ENCODE measurements at places on chromosomes 16 and 17.

GRCh38 chr17:28716740-28717577 lies 709 bp downstream of the RAB34 start:
- peak; percentile 55 for DNase-seq

GRCh38 chr16:86505185-86505898 lies 5.0 kb upstream of the FOXF1 start:
- DNase-seq: no peak

DNA sequence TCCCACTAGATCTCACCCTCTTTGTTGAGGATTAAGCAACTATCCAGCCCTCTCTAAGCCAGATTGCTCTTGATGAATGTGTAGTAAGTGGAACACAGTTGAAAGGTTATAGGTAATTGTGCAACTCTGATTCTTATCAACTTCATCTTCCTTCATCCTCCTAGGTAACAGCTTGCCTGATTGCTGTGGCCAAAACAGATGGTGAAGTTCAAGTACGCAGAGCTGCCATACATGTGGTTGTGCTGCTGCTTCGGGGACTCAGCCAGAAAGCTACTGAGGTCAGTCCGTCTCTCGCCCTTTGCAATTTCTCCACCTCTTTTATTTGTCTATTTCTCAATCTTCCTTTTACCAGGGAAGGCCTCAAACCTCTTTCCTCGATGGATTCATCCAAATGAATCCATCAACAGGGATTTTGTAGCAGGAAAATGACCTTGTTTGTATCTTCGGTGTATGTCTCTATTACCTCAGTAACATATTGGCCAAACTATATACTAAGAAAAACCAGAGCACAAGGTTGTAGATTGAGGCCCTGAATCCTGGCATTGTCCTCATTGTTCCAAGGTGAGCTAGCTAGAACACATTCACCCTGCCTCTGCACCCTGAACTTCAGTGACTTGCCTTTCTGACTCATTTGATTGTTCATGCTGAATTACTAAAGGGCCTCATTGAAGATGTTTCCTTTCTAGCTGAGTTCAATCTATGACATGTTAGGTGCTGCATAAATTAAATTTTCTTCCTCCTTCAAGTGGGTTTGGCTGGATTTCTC lies 65.1 kb upstream of the HAS3 start:
- DNase-seq: no peak

DNA sequence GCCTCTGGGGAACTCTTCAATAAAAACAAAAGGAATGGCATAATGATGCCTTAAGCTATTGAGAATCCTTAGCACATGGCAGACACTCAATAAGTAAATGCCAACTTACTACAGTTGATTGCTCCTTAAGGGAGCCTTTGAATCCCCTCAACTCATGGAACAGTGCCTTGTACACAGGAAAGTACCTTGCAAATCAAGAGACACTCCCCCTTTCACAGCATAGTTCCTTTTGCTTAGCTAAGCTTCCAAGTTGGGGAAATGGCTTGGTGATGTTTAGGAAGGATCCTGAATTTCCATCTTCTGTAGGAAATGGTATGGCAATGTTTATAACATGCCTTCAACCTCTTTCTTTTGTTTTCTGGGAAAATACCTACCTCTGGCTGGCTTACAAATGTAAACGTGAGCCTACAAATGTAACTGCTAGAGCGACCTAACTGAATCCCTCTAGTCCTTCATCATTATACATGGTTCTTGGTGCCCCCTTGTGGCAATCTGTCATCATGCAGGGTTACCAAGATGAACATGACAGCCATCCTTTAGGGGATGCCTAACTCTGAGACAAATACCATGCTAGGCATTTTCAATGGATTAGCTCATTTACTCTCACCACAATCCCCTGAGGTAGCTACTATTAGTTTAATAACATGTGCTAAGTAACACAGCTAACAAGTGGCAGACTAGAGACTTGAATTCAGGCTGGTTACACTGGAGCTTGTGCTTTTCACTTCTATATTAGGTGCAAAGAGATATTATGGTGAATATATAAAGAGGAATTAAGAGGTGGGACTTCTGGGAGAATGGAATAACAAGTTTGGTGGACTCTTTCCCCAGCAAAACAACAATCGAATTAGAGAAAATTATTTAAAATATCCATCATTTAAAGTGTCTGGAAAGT lies 65.0 kb downstream of the MMD start:
- DNase-seq: peak; percentile 88

DNA sequence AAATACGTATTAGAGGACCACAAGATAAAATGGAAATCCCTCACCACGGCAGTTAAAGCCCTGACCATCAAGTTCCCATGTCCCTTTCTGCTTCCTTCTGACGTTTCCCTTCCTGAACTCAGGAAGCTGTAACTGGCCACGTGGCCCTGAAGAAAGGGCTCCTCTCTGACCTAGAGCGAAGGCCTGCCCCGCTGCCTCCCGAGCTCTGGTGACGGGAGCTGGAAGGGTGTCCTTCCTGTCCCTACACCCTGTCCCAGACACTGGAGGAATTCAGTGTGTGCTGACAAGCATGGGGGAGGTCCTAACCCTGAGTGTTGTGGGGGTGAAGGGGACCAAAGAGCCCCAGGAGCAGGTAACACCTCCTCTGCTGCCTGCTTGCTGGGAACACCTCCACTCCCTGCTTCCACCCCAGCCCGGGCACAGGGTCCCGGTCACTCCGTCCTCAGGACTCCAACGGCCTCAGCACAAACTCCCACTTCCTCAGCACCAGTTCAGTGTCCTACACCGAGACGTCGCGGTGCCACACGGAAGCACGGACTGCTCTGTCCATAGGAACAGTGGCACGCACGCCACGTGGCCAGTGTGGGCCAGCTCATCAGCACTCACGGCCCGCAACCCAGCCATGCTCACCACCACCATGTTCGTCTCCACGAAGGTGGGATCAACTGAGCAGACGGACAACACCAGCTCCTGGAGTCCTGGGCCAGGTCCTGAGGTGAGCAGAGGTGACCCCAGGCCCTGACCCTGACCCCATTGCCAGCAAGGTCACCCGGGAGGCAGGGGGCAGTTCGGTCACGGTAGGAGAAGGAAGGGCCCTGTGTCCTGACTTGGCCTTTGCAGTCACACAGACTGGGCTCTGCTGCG lies 16.9 kb downstream of the TMEM235 start:
- no peak for DNase-seq

DNA sequence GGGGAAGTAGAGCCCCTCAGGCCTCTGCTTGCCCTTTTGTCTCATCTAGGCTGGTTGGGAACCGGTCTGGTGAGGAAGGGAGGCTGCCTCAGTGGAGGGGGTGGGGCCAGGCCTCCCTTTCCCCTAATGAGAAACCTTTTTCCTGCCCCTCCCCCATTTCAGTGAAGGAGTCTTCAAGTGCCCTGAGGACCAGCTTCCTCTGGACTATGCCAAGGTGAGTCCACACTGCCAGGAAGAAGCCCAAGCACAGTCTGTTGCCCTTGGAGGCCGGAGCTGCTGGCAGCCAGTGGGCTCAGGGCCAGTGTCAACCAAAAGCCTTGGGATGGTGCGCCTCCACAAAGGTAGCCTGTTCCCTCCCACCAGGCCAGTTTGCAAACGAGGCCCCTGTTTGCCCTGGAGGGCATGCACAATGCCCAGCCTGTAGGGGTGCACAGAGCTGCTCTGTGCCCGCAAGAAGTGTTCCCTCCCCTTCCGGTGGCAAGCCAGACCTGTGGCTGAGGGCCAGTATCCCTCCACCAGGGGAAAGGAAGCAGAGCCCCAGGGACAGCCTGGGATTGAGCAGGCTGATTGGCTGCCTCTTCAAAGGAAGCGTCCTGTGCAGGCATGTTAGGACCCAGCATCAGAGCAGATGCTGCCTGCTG lies 3.4 kb downstream of the TRAF4 start:
- no peak for DNase-seq

GRCh38 chr17:78488156-78488555 lies 89.0 kb downstream of the DNAH17 start:
- DNase-seq: no peak

GRCh38 chr17:64554028-64554637 lies 47.4 kb downstream of the CEP95 start:
- no peak for DNase-seq

DNA sequence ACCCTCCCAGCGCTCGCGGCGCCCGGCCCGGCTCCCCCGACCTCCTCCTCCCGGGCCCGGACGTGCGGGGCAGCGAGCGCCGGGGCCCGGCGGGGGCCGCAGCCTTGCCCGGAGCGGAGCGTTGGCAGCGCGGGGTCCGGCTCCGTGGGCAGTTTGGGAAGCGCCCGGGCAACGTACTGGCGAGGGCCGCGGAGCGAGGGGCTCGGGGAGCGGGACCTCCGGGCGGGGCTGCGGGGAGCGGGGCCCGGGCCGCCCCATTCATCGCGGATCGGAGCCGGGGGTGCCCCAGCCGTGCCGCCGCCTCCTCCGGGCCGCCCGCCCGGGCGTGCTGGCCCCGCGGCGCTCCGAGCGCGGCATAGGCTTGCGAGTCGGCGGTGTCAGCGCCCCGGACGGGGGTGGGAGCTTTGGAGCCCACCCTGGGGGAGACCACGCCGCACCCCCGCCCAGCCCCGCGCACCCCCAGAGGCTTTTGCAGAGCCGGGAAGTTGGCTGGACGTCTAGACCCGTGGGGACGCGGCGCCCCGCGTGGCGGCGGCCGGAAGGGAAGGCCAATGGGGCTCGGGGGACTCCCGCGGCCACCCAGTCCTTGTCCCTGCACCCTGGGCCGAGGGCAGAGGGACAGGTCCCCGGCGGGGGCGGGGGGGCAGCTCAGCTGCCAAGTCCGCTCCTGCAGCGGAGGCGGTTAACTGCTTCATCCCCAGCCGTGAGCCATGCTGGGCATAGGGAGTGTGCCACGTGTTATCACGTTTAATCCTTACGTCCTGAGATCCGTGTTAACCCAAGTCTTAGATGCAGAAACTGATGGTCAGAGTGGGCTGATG lies 852 bp downstream of the ZNF469 start:
- DNase-seq: peak; percentile 51

DNA sequence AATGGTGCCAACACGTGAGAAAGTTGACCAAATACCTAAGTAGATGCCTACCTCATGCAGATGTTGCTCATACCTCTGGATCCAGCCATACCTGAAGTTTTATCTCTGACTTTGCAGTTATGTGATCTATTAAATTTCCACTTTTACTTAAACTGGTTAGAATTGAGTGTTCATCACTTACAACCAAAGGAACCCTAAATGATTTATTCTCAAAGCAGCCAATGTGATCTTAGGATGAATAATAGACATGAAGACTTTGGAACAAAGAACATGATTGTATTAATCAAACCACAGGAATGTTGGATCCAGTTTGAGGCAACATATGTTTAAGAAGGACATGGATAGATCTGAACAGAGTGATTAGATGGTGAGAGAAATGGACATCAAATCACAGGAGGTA lies 68.7 kb downstream of the IRX6 start:
- DNase-seq: no peak

DNA sequence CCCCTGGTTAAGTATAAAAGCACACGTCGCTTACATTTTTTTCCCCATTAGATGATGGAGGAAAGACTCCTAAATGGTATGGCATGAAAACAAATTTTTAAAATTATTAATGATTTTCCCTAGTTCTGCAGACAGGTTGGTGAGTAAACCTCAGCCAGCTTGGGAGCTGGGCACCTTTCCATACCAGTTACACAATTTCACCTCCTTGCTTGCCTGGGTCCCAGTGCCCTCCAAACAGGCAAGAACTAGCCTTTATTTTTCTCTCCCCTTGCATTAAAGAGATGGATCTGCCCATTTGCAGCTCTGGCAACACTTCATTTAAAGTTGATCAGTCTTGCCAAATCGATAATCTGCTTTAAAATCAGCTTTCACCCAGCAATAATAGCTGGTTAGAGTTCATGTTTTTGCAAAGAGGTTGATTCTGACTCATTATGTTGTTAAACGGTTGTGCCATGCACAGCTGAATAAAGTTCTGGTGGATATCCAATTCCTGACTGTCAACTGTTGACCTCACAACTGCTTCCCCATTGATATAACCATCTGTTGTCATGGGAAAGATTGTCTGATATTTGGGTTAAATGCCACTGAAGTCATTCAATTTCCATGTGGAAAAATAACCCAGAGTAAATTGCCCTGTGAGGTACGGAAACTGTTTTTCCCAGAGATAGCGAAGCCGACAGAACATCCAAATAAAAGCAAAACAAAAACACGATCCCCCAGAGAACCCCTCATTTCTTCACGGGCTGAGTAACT lies 1.3 kb downstream of the C17orf58 start:
- no peak for DNase-seq

GRCh38 chr16:65260746-65261145 lies 138.9 kb upstream of the CDH11 start:
- DNase-seq: no peak

DNA sequence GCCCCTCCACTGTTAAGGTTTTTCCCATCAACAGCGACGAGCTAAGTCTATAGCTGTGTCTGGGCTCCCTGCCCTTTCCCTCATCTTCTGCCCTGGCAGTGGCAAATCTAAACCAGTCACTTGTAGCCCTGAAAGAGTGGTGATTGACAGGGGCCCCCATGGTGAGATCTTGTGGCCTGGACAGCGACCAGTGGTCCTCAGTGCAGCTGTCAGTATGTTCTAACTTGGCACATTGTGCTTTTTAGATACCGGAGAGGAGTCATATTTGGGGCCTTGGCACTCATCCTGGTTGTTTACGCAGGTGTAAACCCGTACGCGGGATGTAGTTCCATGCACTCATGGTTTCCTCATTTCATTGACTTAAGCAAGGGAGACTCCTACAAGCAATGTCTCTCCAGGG lies 57.5 kb upstream of the ARHGAP44 start:
- no peak for DNase-seq

DNA sequence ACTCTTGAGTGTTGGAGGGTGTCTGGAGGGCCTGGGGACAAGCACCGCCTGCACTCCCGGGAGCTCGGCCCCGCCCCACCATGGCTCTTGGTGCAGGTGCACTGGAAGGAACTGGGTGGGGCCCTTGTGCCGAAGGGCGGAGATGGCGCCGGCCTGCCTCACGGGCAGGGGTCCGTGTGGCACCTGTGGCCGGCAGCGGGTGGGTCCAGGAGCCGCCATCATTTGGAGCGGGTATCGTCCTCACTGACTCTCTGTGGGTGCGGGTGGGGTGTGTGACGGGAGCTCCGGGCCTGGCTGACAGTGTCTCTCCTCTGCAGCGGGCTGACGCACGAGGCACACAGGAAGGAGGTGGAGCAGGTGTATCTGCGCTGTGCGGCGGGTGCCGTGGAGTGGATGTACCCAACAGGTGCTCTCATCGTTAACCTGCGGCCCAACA lies 5.2 kb downstream of the METRNL start:
- DNase-seq: no peak

DNA sequence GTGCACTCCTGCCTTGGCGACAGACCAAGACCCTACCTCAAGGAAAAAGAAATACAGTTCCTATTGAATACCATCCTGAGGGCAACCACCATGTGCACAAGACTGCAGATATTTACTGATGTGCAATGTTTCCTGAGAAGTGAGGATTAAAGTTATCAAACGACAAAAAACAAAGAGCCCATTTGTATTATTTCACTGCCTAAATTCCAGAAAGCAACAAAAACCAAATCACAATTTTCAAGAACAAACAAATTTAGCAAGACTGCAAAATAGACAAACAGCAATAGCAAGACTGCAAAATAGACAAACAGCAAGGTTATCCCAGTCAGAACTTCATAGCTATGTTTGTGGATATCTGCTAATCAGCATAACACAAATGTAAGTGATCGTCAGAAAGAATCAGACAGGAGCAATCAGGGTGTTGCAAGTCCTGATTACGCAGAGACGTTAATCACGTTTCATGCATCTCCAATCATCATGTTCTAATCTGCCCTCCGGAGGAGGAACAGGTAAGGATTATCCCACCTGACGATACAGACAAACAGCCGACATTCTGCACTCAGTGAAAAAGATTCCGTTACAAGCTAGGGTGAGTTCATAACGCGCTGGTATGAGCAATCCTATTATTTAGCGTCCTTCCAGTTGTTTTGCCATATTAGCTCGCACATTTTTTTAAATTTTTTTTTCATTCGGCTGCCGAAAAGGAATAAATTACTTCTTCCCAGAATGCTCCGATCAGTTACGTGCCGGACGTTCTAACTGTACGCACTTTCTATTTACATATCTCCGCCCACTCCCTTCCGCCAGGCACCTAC lies 2.9 kb downstream of the TMEM107 start:
- peak; percentile 66 for DNase-seq
